ENCODE measurements at places on chromosomes 13 and 19. TPM values are rescaled to one million over a fixed set of nuclear protein-coding genes. Genes with fewer than 3 reads are reported as not detected.
A peak's percentile ranks its signal among the peaks of the same experiment; 100 is the strongest.

DNA sequence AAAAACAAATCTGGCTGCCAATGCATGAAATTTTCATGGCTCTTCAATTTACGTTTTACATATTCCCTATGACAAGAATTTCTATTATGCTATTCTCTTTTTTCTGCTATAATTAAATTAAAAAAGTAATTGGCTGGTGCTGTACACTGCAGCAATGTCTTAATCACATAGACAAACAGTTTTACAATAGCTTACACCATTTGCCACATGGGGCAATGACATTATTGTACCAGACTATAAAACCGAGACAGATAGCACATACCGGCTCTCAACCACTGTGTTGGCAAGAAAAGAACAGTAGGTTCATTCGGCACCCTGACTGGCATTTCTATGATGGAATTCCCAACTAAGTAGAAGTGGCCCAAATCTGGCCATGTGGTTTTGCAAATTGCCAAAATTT is 67.7 kb downstream of the DACH1 start:
- DNase-seq = no peak

DNA sequence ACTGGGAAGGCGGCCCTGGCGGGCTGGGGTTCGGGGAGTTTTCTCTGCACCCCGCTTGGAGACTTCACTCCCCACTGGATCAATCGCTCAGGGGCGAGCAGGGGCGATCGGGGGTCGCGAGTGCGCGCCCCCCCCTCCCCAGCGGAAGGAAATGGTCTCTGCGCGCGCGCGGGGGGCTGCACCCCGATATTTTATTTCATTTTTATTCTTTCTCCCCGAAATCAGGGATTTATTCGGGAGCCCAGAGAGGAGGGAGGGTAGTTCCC is 421 bp downstream of the ARID3A start:
- no peak for DNase-seq

- DNase-seq = no peak
Measured at GRCh38 chr13:93751117-93751516, 524.5 kb downstream of the GPC6 start.

GRCh38 chr13:41384749-41385503 is 72.4 kb upstream of the RGCC start:
- peak; percentile 36 for DNase-seq

DNA sequence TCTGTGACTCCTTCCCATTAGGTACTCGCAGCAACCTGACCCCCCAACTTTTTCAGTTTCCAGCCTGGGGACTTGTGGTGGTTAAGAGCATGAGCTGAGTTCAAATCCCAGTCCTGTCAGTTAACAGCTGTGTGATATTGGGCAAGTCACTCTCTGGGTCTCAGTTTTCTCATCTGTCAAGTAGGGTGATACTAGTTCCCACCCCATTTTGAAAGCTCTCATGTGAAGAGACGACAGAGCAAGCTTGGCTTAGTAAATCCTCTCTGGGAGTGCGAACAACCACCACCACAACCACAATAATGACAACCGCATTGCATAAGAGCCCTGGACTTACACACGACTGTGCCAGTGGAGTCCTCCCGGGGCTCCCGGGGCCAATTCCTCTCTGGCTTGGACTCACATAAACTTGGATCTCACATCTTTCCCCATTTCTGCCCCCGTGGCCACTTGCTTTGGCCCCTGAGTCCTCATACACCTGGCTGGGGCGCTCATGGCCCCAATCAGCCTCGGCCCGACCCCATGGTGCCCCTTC is 454 bp downstream of the BLVRB start:
- peak; percentile 71 for DNase-seq

- DNase-seq = no peak
Measured at GRCh38 chr19:16013181-16013850, 63.0 kb upstream of the TPM4 start.

ZNF772 gene
- polyA plus RNA-seq = 6.0 TPM

IL4I1 gene
- 0.21 TPM for polyA plus RNA-seq

TMEM38A gene
- 1.2 TPM for polyA plus RNA-seq

CD33 gene
- not detected for polyA plus RNA-seq

DENND1C gene
- not detected for polyA plus RNA-seq

DOHH gene
- polyA plus RNA-seq = 4.1 TPM

Measured in fibroblast of lung (primary cell).